ENCODE measurements at places on chromosomes 7 and 10.

DNA sequence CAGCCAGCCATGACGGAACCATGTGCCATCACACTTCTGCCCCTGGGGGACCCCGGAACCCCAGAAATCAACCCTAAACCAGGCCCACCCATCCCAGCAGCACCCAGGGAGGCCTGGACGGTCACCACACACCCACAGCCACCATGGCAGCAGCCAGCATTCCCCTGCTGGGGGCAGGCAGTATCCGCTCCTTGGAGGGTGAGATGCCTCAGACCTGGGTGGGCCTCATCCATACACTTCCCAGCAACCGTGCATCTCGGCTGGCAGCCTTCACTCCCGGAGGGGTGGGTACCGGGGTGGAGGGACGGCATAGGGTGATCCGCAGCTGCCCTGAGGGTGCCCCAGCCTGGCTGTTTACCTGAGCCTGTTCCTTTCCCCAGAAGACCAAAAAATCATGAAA is 69.1 kb upstream of the FAM20C start:
- DNase-seq: no peak

DNA sequence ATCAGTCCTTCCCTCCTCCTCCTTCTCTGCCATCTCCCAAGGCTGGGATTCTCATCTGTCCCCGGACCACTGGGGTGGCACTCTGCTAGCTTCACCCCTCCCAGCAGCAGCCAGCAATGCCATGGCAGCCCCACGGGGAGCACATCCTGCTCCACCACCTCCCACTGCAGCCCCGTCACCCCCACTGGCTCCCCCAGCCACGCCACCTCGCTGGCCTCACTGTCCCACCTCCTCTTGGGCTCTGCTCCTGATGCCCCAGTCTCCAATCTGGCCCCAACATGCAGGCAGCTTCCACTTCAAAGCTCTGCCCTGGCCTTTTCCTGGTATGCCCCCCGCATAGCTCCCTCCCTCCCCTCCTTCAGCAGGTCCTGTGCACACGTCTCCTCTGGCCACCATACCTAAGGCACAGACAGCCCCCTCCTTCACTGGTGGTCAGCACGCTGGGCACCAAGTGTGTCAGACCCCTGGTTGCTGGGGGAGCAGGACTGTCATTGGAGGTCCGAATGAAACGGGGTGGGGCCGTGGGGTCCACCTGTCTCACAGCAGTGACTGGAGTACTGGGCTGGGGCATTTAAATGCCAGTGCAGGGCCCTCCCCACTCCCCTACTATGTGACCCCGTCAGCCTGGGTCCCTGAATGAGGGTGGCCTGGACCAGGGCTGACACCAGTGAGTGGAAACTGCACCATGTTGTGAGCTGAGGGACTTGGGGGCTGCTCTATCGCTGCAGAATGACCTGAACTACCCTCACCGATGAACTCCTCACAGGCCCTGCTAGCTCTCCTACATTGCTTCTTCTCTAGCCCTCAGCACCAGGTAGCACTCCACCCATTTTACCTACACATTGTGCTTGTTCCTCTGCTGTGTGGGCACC is 38.7 kb downstream of the RASGEF1A start:
- DNase-seq: no peak

DNA sequence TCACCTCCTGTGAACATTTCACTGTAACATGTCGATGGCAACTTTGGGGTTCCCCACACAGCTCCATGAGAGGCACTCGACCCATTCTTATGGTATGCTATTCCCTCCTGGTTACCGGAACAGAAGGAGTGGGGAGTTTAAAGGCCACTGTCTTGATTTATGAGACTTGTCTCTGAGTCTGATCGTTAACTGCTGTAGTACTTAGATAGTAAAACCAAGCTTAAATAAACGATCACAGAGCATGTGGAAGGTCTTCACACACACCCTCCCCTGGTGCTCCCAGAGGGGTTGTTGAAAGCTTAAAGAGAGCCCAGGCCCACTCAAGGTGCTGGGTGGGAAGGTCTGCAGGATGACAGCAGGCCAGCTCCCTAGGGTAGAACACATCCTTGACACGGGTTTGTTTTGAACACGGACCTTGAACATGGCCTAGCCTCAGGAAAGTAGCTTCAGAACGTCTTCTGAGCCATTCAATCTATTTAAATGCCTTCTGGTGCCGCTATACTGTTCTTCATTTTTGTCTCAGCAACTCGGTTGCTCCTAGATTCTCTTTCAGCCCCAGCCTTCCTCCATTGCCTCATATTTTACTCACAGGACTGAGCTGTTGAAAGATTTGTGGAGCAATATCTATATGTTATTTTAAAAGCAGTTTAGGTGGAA is 335.3 kb downstream of the FGFR2 start:
- DNase-seq: no peak

GRCh38 chr10:13425397-13425796 is 77.3 kb upstream of the SEPHS1 start:
- DNase-seq: no peak

- DNase-seq: no peak
Measured at GRCh38 chr7:129100827-129101166, 43.7 kb upstream of the TSPAN33 start.

DNA sequence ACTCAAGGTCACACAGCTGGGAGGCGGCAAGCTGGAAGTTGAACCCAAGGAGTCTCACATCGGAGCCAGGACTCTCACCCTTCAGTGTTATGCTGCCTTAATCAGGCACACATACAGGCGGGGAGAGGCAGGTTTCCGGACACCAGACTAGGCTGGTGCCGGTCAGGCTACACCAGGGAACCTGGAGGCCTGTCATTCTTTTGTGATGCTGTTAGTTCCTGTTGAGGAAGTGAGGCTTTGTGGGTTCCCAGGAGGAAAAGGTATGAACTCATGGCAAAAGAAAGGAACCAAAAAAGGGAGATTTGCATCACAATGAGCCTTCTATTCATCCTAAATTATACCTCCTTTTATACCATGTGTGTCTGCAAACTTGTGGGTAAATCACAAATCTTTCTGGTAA is 103.8 kb downstream of the TCF7L2 start:
- DNase-seq: no peak

- DNase-seq: peak; percentile 94
Measured at GRCh38 chr10:68988530-68989316, at the start of gene KIFBP. Gene KIFBP, plus strand, starts transcription at chr10:68988803. Its CDS starts 30 bp downstream, at chr10:68988833.

- no peak for DNase-seq
Measured at GRCh38 chr10:61398366-61399129, 54.6 kb downstream of the TMEM26 start.

DNA sequence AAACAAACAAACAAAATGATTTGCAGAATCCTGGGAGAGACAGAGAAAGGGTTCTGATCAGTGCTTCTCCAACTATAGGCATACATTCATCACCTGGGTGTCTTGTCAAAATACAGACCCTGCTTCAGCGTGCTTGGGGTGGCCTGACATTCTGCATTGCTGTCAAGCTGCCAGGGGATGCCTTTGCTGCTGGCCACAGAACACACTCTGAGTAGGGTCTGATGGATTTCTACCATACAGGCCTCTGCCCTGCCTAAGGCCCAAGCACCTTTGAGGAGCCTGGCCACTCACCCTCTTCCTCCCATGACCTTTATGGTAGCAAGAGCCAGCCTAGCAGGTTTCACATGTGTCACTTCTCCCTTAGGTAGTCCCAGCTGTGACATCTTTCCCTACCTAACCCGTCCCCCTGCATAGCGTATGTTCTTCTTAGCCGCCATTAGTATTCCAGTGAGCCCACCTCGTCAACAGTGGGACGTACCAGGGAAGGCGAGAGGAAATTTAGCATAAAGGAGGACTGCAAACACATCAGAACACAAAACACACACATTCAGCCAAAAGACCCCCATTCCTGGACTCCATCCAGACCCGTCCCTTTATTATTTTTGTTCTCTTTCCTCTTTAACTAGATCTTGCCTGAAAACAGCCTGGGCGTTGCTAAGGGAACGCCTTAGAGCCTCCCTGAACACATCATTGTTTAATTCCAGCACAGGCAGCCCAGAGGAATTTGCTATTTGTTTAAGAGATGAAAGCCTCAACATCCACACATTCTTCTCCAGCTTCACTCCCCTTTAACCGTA is 43.9 kb upstream of the PODXL start:
- DNase-seq: no peak

DNA sequence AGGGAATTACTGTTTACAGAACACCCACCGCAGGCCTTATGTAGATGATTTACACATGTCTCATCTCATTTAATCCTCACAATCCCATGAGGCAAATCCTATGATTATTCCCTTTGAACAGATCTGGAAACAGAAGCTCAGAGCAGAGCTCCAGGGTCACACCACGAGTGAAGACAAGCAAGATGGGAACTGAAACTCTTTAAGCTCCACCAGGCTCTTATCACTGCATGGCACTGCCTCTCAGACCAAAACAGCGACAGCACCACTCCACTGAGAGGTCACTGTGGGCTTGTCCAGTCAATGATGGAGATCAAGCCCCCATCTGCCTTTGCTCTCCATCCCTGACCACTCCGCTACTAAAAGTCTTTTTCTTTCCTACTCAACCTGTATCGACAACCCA is 5.9 kb downstream of the GRID1 start:
- no peak for DNase-seq

DNA sequence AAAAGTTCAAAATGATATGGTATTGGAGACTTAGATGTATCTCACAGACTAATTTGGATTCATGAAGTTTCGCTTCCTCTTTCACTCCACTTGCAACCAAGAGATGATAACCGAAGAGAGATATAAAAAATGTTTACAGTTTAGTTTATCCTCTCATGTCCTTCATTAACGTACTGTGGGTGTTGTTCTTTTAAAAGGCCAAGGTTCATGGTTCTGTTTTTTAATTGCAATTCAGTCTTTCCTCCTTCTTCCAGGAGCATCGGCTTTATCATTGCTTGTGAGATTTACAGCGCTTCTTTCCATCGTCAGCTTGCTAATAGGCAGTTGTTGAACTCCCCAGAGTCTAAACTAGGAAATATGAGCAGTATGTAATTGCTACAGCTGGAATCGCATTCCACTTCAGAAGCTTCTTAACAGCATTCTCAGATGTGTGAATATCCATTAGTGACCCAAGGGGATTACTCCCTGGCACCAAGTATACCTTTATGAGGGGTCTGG is 75.9 kb upstream of the HGF start:
- no peak for DNase-seq

DNA sequence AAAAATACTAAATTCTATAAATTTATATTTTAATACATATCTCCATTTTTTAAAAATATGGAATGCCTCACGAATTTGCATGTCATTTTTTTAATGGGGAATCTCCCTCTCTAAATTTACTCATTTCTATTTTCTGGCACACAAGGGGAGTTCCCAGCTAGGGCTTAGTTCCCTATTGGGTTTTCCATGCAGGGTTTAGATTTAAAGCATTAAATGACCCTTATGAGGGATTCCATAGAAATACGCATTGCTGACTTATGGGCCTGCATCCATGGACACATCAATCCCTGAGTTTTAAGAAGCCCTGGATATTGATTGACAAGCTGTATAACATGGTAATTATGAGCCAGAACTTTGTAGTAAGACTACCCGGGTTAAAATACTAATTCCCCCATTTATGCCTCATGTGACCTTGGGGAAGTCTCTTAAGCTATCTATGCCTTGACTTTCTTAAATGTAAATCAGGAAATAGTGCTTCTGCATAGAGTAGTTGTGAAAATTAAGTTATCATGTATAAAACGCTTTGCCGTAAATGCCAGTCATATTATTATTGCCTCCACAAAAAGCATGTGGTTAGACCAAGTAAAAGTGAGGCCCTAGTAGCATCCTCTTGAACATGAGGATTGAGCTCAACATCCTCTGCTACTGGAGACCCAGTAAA is 78.8 kb upstream of the ANKRD1 start:
- DNase-seq: no peak

DNA sequence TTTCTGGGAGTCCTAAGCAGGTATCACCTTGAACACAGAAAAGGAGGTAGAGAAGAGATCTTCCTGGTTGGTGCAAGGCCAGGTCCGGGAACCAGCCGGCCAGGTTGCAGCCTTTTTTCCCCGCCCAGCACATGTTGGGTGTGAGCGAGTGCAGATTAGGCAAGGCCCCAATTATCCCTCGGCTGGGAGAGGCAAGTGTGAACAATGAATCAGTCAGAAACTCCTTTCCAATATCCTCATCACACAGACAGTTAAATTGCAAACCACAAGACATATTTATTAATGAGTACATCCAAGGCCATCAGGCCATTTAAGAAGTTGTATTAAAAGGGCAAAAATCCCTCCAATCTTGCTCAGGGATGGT is 115.0 kb upstream of the AFAP1L2 start:
- no peak for DNase-seq

GRCh38 chr10:22681783-22682183 is 32.6 kb downstream of the PIP4K2A start:
- DNase-seq: no peak

- DNase-seq: no peak
Measured at GRCh38 chr10:43026039-43026973, 50.6 kb upstream of the RET start.

- no peak for DNase-seq
Measured at GRCh38 chr10:96829029-96829773, 2.9 kb upstream of the LCOR start.

DNA sequence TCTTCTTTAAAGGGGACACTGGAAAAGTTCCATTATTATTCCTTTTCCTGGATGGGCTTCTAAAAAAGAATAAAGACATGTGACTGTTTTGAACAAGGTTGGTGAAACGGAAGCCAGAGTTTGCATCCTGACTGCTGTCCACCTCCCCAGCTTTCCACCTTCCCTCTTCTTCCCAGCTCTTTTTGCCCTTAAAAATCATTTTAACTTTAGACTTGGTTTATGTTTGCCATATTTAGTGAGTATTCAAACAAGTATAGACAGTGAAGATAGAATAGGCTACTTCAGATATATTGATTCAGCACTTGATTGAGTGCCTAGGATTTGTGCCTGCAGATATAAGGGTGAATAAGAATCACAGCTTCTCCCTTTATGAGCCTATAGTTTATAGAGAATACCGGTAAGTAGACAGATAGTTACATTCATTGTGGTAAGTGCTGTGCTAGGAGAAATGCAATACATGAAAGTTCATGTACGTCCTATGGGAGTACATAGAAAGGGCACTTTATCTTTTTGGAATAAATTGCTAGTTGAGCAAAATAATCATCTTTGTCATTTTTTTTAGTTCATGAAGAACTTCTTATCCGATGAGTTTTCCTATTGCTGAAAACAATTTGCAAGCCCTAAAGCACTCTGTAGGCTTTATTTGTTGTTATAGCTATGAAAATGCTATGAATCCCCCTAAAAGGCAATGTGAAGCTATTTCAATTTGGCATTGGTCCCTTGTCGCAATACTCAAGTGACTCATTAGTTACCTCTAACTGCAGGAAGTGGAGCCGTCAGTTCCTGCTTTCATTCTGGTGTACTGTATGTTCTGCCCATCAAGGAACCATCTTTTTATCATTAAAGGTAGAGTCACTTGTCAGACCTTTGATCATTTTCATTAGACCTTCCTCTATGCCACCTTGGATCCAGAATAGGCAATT is 57.2 kb upstream of the STRIP2 start:
- no peak for DNase-seq

- no peak for DNase-seq
Measured at GRCh38 chr7:30430777-30431176, 47.8 kb downstream of the NOD1 start.

DNA sequence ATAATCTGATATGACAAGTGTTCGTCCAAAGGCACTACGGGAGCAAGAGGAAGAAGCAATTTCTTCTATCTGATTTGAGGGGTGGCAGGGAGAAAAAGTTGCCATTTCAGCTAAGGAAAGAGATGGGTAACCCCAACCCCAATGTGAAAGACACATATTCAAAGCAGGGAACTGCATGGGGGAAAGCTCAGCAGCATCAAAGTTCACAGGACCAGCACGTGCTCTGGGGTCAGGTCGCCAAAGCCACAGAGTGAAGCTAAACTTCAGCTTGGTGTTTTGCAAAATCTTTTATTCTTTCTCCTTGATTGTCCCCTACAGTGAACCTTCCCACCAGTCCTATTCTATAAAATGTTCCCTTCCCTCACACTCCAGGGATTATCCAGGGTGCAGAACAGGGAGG is 112.8 kb upstream of the PPP2R2D start:
- DNase-seq: no peak

- DNase-seq: no peak
Measured at GRCh38 chr10:129792864-129793263, 171.2 kb downstream of the EBF3 start.

Measured in smooth muscle cell of the brain vasculature (primary cell).